ENCODE measurements at places on chromosomes 2 and 18. TPM values are rescaled to one million over a fixed set of nuclear protein-coding genes. Genes with fewer than 3 reads are reported as not detected.

The KIF1A gene
- total RNA-seq = 41.1 TPM

GRCh38 chr2:140786585-140786984 lies 1344.2 kb downstream of the LRP1B start:
- H3K27me3 ChIP-seq = no peaks in the 10 kb centered on the region
- no peak overlapping the region for H3K27ac ChIP-seq
- H3K4me1 ChIP-seq = no peaks in the 10 kb centered on the region
- no peak overlapping the region for H3K4me3 ChIP-seq

DNA sequence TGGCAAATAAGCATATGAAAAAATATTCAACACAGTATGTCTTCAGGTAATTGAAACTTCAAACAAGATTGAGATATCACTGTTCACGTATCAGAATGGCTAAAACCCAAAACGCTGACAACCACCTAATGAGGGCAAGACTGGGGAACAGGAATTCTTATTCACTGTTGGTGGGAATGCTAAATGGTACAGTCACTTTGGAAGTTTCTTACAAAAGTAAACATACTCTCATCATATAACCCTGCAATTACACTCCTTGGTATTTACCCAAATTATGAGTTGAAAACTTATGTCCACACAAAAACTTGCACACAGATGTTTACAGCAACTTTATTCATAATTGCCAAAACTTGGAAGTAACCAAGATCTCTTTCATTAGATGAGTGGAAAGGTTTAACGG lies 30.1 kb downstream of the BUB1 start:
- H3K27me3 ChIP-seq = no peaks in the 10 kb centered on the region
- no peak for DNase-seq
- no peak overlapping the region for H3K4me3 ChIP-seq
- H3K4me1 ChIP-seq = no peaks in the 10 kb centered on the region
- H3K36me3 ChIP-seq = peaks cover 23% of the 10 kb centered on the region

- H3K36me3 ChIP-seq = no peaks in the 10 kb centered on the region
- no peaks in the 10 kb centered on the region for H3K4me1 ChIP-seq
- no peaks in the 10 kb centered on the region for H3K27me3 ChIP-seq
- no peak overlapping the region for H3K4me3 ChIP-seq
- DNase-seq = no peak
- no peak overlapping the region for H3K27ac ChIP-seq
Measured at GRCh38 chr18:58313491-58314032, 269.5 kb downstream of the NEDD4L start.

- H3K27me3 ChIP-seq = peaks cover 11% of the 10 kb centered on the region
- no peak for DNase-seq
- no peak overlapping the region for H3K4me3 ChIP-seq
- peaks cover 22% of the 10 kb centered on the region for H3K4me1 ChIP-seq
Measured at GRCh38 chr2:200310545-200310971, 4.1 kb downstream of the SPATS2L start.

- no peaks in the 10 kb centered on the region for H3K27me3 ChIP-seq
- no peak overlapping the region for H3K27ac ChIP-seq
- H3K4me1 ChIP-seq = no peaks in the 10 kb centered on the region
- DNase-seq = no peak
Measured at GRCh38 chr2:109117780-109118179, 11.2 kb upstream of the SH3RF3 start.

- DNase-seq = no peak
- H3K27me3 ChIP-seq = no peaks in the 10 kb centered on the region
- no peak overlapping the region for H3K27ac ChIP-seq
- no peak overlapping the region for H3K4me3 ChIP-seq
- no peaks in the 10 kb centered on the region for H3K36me3 ChIP-seq
- peaks cover 5% of the 10 kb centered on the region for H3K4me1 ChIP-seq
Measured at GRCh38 chr2:54803783-54804751, 80.6 kb downstream of the EML6 start.

The EVA1A gene
- total RNA-seq = 2.8 TPM

The B4GALT6 gene
- total RNA-seq = 11.2 TPM

The SRD5A2 gene
- total RNA-seq = not detected

GRCh38 chr2:173298536-173299097 lies 56.1 kb upstream of the CDCA7 start:
- DNase-seq = peak; percentile 11
- no peaks in the 10 kb centered on the region for H3K27me3 ChIP-seq
- peaks cover 3% of the 10 kb centered on the region for H3K36me3 ChIP-seq
- H3K27ac ChIP-seq = no peak overlapping the region
- no peaks in the 10 kb centered on the region for H3K4me1 ChIP-seq

DNA sequence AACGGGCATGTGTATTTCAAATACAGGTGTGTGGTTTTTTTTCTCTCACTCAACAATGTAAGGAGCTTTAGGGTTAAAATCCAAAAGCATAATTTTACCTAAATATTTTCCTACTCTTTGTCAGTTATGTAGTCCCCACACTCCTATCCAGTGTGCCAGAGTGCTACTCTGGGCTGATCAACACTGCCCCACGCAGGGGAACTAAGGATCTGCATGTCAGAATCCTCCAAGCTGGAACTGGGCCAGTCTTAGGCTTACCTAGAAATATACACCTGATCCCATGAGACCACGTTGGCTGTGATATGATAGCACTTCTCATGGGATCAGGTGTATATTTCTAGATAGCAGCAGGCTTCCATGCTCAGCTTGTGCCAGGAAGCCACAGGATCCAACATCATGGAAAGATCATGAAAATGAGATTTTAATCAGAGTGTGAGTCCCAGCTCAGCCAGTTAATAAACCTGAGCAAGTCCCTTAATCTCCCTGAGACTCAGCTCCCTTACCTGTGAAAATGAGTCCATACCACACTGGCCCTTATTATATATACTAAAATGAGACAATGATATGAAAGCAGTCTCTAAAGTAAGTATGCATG lies 29.7 kb downstream of the CCDC141 start:
- DNase-seq = peak; percentile 46
- no peak overlapping the region for H3K4me3 ChIP-seq
- H3K36me3 ChIP-seq = no peaks in the 10 kb centered on the region

The ITPRIPL1 gene
- 4.9 TPM for total RNA-seq

The CROCC2 gene
- total RNA-seq = not detected

GRCh38 chr2:232511336-232511890 lies 8.8 kb upstream of the PRSS56 start:
- no peaks in the 10 kb centered on the region for H3K36me3 ChIP-seq
- no peak overlapping the region for H3K4me3 ChIP-seq
- peaks cover 7% of the 10 kb centered on the region for H3K27me3 ChIP-seq
- H3K4me1 ChIP-seq = peaks cover 3% of the 10 kb centered on the region
- no peak overlapping the region for H3K27ac ChIP-seq

The SCG2 gene
- 0.25 TPM for total RNA-seq

- H3K27me3 ChIP-seq = peaks cover 34% of the 10 kb centered on the region
- no peaks in the 10 kb centered on the region for H3K36me3 ChIP-seq
- no peak overlapping the region for H3K4me3 ChIP-seq
- peak; percentile 71 for DNase-seq
Measured at GRCh38 chr2:231393149-231394131, 2.1 kb upstream of the B3GNT7 start.

The IER3IP1 gene
- total RNA-seq = 10.9 TPM

GRCh38 chr2:234072454-234072853 lies 22.0 kb downstream of the SPP2 start:
- H3K27me3 ChIP-seq = no peaks in the 10 kb centered on the region
- no peak overlapping the region for H3K4me3 ChIP-seq
- H3K27ac ChIP-seq = no peak overlapping the region
- no peaks in the 10 kb centered on the region for H3K4me1 ChIP-seq
- DNase-seq = no peak
- no peaks in the 10 kb centered on the region for H3K36me3 ChIP-seq

DNA sequence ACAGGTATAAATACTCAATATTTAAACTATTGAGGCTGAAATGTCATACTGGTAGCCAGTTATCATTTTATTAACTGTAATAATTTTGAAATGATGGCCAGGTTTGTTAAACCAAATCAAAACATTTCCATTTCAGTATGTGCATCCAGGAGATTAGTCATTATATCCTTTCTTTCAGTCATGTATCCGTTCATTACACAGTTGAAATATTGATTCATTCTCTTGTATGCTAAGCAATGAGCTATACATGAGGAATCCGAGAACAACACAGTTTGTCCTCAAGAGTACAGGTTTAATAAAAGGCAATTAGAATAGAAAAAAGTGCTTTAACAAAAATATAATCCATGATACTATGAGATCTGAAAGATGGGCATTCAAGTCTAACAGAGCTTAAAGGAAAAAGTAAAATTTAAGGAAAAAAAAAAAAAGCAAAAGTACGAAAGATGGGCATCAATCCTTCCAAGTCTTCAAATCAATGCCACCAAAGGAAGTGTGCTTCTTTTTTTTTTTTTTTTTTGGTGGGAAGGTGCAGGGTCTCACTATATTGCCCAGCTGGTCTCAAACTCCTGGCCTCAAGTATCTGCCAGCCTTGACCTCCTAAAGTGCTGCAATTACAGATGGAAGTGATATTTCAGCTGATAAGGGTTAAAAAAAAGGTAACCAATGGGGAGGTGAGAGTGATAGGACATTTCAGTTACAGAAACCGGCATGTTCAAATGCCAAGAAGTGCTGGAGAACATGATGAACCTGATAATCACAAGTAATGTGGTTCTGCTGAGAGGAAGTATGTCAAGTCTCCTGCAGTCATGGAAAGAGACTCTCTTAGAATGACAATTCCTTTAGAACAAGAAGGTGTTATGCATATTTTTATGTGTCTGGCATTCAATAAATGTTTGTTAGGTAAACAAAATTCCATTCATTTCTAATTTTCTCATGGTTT lies 35.8 kb downstream of the PUM2 start:
- H3K4me1 ChIP-seq = no peaks in the 10 kb centered on the region
- peaks cover 47% of the 10 kb centered on the region for H3K36me3 ChIP-seq
- no peak overlapping the region for H3K27ac ChIP-seq
- no peak for DNase-seq
- no peaks in the 10 kb centered on the region for H3K27me3 ChIP-seq

DNA sequence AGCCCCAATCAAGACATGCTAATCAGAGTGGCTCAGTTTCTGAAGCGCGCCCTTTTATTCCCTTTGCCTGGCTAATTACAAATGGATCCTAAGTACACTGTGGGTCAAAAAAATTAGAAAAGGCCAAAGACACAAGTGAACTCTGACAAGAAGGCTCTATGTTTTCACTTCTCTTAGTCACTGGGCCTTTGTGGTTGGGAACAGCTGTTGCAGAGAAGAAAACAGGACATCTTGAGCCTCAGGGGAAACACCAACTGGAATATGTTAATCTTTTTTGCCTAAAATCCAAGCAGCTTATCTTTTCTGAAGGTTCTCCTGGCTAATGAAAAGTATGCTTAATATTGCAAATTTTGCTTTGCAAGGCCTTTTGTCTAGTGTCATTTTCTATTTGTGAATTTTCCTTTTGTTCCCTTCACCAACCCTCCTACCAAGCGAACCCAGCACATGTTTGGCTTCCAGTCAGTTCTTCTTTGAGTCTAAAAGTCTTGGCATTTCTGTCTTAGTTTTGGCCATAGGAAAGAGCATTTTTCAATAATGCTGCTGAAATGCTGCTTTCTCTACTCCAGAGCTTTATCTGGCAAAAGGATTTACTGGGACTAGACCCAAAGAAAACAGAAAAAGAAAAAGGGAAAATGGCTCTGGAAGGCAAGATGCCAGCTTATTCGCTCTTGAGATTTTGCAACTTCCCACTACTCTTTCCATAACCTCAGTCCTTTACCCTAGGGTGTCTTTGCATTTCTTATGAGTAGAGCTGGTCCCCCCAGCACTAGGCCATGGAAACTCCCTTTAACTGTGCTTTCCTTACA lies 440.2 kb upstream of the ST6GAL2 start:
- no peak overlapping the region for H3K4me3 ChIP-seq
- H3K4me1 ChIP-seq = no peaks in the 10 kb centered on the region
- H3K27ac ChIP-seq = no peak overlapping the region
- DNase-seq = no peak
- no peaks in the 10 kb centered on the region for H3K27me3 ChIP-seq
- H3K36me3 ChIP-seq = peaks cover 4% of the 10 kb centered on the region

DNA sequence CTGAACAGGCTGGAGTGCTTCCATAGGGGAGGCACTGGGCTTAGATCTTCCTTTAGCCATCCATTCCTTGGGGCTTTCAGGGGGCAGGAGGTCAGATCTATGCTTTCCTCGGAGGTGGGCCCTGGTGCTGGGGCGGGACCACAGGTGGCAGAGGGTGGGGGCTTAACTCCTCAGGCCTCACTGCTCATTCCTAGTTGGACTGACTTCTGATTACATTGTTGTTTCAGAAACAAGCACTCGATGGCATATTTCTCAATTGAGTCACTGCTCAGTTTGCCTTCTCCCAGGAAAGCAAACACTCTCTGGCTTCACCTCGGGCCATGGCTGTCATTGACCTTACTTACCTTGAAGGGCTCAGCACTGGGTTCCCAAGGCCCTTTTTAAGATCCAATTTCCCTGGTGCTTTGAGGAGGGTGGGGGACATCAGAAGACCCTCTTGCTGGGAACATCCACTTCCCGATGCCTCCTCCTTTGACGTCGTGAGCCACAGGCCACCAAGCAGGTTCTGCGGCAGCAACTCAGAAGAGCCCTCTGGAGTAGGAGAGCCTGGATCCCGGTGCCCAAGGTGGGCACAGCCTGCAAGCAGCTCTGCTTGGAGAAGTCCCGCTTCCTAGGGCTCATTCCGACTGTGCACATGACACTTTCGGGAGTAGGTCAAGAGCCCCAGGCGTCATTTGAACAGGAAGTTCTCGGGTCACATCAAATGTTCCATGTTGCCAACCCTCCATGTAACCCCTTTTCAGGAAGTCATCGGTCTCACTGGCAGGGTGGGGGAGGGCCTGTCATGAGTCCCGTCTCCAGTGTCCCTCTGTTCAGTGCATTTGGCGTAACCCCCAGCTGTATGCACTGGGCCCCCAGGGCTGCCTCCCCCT lies 40.6 kb downstream of the SDC1 start:
- no peak for DNase-seq
- peaks cover 47% of the 10 kb centered on the region for H3K4me1 ChIP-seq
- no peaks in the 10 kb centered on the region for H3K27me3 ChIP-seq
- H3K4me3 ChIP-seq = no peak overlapping the region
- no peaks in the 10 kb centered on the region for H3K36me3 ChIP-seq

GRCh38 chr2:236507393-236508085 lies 62.1 kb upstream of the ACKR3 start:
- no peaks in the 10 kb centered on the region for H3K36me3 ChIP-seq
- peak overlapping the region; percentile 25 for H3K4me3 ChIP-seq
- H3K27me3 ChIP-seq = peaks cover 14% of the 10 kb centered on the region

DNA sequence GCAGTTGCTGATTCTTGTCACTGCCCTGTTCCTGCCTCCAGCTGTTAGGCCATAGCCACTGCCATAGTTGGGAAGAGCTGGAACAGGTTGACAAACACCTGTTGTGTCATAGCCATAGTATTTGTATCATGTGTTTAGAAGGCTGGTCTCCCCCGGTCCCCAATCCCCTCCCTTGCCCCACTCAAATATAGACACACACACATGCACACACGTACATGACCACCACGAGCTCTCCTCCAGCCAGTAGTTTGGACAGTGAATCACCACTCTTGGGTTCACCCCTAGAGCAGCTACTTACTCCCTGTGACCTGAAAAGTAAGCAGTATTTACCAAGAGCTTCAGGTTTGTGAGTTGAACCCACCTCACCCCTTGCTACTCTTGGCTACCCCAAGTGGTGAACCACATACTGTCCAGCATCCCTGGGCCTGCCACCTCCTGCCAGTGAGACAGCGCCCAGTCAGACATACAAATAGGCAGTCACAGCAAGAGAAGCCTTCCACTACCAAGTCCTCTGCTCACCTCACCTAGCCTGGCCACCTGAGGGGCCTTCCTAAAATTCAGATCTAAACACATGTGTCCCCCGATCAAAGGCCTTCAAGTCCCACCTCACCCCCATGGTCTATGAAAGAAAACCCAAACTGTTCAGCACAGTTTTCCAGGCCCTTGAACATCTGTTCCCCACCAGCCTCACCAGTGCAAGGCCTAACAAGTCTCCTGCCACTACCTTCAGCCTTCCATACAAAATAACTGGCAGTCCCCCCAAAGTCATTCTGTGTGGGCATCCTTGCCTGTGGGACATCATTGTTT lies 7.1 kb downstream of the PCBP1 start:
- H3K27ac ChIP-seq = no peak overlapping the region
- no peaks in the 10 kb centered on the region for H3K27me3 ChIP-seq
- no peak for DNase-seq
- no peaks in the 10 kb centered on the region for H3K36me3 ChIP-seq
- H3K4me1 ChIP-seq = peaks cover 12% of the 10 kb centered on the region

The ZNF521 gene
- 148 TPM for total RNA-seq
